ENCODE measurements at places on chromosomes 2 and 18.

GRCh38 chr18:73752965-73753364, 394.7 kb downstream of the FBXO15 start:
- no peak for DNase-seq

- DNase-seq: no peak
Observed at GRCh38 chr18:27104743-27105142, 80.4 kb downstream of the CHST9 start.

- no peak for DNase-seq
Observed at GRCh38 chr2:222919841-222920526, 59.1 kb downstream of the ACSL3 start.

GRCh38 chr2:138312061-138312460, 189.5 kb upstream of the SPOPL start:
- no peak for DNase-seq

GRCh38 chr2:58427572-58428095, 186.5 kb upstream of the FANCL start:
- no peak for DNase-seq

- DNase-seq: no peak
Observed at GRCh38 chr18:5238371-5238976, 41.4 kb upstream of the AKAIN1 start.

DNA sequence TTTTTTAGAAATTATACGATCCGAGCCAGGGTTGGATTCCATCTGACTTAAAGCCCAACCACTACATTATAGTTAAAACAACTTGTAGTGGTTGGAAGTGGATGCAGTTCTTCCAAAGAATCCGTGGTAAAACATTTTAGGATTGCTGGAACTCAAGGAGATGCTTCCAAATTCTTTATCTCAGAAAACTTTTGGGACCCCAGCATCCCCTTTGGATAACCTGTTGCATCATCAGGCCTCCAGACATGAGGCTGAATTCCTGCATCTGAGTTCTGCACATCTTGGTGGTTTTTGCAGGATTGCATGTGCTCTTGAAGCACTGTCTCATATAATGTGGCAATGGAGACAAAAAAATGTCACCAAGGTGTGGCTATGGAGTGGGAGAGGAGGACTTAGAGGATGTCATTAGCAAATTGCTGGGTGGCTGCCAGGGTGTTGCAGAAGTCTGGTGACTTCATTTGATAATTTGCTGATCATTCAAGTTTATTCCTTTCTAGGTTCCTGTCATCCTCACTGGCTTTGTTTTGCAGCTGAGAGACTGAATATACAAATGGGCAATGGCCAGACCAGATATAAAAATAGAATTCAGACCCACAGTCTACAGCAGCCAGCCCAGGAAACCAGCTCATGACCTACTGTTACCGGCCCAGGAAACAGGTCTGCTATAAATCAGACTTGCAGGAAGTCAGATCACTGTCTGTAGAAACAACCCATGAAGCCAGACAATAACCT, 207.7 kb downstream of the BCL2 start:
- no peak for DNase-seq

DNA sequence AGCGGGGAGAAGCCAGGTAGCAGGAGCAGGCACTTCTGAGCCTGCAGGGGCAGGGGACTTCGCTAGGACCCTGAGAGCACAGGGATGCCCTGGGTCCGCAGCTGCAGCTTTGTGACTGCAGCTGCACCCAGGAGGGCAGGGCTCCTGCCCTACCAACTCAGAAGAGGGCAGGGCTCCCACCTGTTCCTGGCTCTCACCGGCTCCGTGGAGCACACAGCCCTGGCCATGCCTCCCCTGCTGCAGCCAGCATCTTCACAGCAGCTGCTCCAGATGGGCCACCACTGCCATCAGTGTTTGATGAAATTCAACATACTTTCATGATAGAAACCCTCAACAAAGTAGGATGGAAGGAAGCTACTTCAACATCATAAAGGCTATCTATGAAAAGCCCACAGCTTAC, 92.7 kb downstream of the FAM210A start:
- DNase-seq: no peak

- no peak for DNase-seq
Observed at GRCh38 chr2:173854840-173855239, 110.3 kb downstream of the SP3 start.

DNA sequence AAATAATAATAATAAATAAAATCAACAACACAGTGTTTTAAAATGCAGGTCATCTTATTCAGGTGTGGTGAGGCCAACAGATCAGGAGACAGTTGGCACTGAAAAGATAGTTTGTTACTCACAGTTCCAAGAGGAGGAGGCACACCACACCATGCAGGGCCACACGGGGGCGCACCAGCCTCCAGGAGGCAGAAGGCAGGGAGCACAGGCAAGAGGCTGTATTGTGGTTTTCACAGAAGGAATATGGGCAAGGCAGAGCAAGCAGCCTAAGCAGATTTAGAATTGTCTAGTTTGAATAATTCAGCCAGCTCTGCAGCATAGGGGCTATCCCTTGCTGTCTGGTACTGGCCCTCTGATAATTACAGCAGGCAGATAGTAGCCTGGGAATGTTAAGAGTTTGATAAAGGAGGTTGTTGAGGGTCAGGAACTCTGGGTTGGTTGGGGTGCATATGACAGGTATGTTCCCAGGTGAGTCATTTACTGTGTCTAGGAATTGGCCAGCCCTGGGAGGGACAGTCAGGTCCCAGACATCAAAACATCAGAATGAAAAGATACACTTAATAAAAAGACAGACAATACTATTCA, 31.3 kb downstream of the KIAA2012 start:
- no peak for DNase-seq

DNA sequence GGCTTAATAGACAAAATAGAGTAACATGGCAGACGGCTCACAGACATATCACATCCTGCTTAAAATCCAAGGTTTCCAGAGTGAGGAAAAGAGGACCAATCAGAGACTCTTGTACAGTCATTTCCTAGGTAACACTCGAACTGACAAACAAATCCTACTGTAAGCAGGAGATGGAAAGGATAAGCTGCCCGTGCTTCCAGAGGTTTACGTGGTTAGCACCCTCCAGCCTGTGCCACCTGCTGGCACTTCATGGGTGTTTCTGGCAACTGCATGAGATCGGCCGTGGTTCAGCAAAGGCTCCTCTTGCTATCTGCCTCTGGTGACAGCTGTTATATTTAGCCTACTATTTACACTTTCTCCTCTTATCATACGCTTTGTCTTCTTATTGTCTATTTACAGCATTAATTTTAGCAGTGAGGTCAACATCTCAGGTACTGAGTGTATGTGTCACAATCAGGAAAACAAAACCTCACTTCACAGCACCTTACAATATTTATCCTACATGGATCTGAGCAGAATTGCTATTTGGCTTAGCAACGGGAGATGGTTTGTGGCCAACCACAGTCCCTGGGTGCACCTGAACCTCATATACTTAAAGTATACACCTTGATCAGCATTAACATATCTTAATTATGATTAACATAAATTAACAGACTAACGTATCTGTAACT, 226.9 kb downstream of the TMEM163 start:
- DNase-seq: peak; percentile 52

DNA sequence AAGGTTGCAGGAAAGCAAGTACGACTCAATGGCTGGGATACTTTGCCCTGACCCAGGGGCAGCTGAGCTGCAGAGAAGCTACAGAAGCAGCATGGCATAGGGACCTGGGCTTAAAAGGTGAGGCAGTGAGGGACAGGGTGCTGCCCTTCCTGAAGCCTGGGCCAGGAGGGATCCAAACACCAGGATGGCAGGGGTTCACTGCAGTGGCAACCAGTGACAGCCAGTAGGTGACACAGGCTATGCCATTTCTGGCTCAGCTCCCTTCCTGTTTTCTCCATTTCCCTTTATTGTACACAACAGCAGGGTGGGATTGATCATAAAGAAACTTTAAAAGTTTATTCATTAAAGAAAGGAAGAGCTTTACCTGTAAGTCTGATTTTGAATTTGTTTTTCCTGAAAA, 48.8 kb downstream of the CABYR start:
- no peak for DNase-seq

- no peak for DNase-seq
Observed at GRCh38 chr2:8496079-8496478, 185.8 kb upstream of the ID2 start.

- DNase-seq: no peak
Observed at GRCh38 chr2:30566631-30567030, 119.6 kb downstream of the LCLAT1 start.

- no peak for DNase-seq
Observed at GRCh38 chr2:107148055-107148454, 262.1 kb upstream of the ST6GAL2 start.

GRCh38 chr18:39839782-39840181, 2115.3 kb upstream of the PIK3C3 start:
- DNase-seq: no peak

DNA sequence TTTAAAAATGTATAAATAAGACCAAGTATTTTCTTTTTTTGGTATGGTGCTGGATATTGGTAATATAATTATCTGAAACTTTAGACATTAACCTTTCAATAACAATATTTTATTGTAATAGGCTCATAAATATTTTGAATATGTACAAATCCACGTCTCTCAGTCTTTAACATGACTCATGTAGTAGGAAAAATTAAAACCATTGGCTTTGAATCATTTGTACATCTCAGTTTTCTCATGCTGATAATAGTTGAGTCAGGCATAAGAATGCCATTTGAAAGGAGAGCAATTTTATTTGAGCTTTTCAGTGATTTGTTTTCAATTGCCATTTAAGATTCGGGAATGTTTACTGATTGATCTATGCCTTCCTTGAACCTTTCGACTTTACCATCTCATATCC, 364.8 kb downstream of the TGIF1 start:
- DNase-seq: no peak

DNA sequence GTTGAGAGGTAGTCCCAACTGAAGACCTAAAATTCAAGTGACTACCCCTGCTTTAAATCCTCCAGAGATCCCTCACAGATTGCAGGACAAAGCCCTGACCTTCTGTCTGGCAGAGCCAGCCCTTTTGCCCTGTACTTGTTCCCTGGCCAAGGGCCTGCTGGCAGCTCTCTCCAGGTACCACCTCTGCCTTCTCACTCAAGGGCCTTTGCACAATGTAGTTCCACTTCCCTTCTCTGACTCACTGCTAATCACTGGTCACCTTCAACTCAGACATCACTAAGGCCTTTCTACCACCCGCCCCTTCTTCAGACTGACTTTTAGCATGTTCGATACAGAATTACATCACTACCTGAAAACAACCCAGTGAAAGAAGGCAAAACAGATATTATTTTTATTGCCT, 411.0 kb downstream of the TMEM182 start:
- no peak for DNase-seq

- DNase-seq: no peak
Observed at GRCh38 chr2:70851704-70852103, 16.1 kb upstream of the CD207 start.

GRCh38 chr2:174844295-174844708, 80.0 kb upstream of the CHRNA1 start:
- DNase-seq: no peak

DNA sequence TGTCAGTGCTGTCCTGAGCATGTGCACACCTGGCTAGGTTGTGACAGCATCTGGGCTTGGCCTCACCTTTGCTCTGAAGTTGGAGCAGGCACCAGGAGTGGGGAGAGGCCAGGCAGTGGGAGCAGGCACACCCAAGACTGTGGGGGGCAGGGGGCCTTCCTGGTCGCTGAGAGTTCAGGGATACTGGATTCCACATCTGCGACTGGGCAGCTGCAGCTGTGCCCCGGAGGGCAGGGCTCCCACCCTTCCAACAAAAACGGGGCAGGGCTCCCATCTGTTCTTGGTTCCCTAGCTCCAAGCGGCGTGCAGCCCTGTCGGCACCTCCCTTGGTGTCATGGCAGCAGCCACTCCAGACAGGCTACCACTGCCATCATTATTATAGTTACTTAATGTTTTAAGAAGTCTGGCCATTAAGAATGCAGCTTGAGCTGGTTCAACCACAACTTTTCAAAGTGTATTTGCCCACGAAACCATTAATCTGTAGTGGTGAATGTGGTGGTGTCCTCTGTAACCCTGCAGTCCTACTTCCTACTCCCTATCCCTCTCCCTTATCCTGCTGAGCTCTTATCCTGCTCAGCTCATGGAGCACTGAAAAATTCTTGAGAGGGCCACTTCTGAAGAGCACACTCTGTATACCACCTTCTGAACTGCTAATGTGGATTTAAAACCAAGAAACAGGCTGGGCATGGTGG, 48.0 kb upstream of the RAB1A start:
- DNase-seq: no peak

DNA sequence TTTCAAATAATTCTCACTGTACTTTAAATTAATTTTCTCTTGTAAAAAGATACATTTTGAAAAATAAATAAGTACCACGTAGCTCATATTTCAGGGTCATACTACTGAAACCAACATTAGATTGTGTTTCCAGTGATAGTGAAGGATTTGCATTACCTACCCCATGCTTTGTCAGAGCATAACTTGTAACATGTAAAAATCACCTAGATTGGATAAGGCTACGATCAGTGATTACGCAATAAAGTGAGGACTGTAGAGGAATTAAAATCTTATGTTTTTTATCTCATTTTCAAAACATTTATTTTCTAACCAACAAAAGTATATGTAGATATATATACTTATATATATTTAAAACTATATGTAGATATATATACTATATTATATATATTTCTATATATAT, 89.4 kb upstream of the VRK2 start:
- no peak for DNase-seq

- no peak for DNase-seq
Observed at GRCh38 chr2:169330555-169331198, 31.7 kb downstream of the LRP2 start.
